ENCODE measurements at places on chromosomes 3 and 15. TPM values are rescaled to one million over a fixed set of nuclear protein-coding genes. Genes with fewer than 3 reads are reported as not detected.

- DNase-seq: no peak
These were observed 176.7 kb downstream of the PDZRN3 start for GRCh38 chr3:73448041-73448440.

DNA sequence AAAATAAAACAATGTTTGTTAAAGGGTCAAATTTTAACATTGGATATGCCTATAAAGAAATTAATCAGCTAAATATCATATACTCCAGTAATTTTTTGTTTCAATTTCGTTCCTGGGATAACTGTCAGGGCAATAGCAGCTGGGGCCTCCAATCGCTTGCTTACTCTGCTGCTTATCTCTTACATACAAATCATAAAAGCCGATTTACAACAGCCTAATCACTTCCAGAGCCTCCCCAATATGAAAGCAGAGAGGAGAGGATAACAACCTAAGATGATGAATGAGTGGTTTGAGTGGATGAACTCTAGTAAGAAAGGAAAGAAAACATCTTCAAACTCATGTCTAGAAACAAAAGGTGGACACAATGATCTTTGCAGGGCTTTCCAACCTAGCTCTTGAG lies 80.7 kb upstream of the PSMD6 start:
- no peak for DNase-seq

The LRRIQ4 gene
- not detected for total RNA-seq

The STRA6 gene
- not detected for total RNA-seq

DNA sequence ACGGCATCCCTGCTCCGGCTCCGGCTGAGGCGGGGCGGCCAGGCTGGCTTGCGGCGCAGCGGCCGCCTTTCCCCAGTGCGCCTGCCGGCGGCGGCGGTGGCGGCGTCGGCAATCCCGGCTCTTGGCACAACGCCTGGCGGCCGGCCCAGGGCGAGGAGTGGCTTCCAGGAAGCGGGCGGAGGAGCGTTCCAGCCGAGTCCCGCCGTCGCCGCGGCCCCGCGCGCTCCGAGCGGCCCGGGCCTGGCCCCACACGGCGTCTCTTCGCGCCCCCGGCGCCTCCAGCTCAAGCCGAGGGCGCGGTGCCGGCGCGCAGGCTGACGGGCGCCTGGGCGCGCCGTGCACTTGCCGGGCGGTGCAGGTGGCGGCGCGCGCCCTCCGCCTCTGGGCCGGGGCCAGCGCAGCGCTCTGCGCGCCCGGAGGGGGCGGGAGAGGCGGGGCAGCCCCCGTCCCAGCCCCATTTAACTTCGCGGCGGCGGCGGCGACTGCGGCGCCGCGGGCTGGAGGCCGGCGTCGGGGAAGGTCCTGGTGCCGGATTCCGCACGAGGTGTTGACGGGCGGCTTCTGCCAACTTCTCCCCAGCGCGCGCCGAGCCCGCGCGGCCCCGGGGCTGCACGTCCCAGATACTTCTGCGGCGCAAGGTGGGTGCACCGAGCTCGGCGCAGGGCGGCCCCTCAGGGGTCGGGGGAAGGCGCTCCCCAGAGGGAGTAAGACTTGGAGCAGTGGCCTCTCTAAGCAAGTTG lies at the start of gene ADAMTSL3:
Gene ADAMTSL3, plus strand, starts transcription at position 485 of the 740 bp plus-strand sequence. CDS start 1,639 bp downstream, outside the sequence.
- DNase-seq: peak; percentile 89

The HES1 gene
- total RNA-seq: 21.3 TPM

GRCh38 chr15:43998607-43999006 lies 171.8 kb downstream of the WDR76 start:
- DNase-seq: no peak

The CFAP91 gene
- 0.55 TPM for total RNA-seq

The AGBL1 gene
- total RNA-seq: not detected

DNA sequence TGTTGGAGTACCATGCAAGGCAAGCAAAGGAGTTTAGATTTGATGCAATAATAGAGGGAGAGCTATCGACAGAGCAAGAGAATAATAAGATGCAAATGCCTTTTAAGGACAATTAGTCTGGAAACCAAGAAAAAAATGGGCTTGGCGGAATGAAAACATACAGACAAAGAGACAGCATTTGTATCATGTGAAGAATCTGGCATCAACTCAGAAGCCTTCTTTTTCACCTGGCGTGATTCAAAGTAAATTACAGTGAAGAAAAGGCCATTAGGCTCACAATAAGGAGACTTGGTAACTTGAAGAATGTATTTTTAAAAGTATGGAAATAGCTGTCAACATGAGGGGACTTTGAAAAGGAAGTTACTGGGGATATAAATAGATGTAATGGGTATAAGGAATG lies 521.2 kb upstream of the GOLIM4 start:
- DNase-seq: no peak

The ZNF860 gene
- total RNA-seq: not detected

GRCh38 chr3:23219117-23219516 lies 16.0 kb downstream of the UBE2E2 start:
- DNase-seq: no peak

GRCh38 chr3:171970301-171970788 lies 69.0 kb upstream of the FNDC3B start:
- DNase-seq: no peak

The CIDEC gene
- 0.83 TPM for total RNA-seq

The LTF gene
- 1.7 TPM for total RNA-seq

DNA sequence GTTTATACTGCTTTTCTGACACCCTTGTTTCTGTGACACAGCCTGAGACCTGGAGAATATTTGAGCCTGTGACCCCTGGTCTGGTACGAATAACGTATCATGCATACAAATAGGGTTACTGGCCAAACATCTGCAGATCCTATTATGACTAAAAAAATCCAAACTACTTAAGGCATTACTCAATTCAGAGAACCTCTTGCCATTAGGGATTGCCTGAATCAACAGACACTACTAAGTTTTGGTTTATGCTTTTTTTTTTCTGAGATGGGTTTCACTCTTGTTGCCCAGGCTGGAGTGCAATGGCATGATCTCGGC lies 35.4 kb downstream of the OSBPL10 start:
- DNase-seq: no peak

DNA sequence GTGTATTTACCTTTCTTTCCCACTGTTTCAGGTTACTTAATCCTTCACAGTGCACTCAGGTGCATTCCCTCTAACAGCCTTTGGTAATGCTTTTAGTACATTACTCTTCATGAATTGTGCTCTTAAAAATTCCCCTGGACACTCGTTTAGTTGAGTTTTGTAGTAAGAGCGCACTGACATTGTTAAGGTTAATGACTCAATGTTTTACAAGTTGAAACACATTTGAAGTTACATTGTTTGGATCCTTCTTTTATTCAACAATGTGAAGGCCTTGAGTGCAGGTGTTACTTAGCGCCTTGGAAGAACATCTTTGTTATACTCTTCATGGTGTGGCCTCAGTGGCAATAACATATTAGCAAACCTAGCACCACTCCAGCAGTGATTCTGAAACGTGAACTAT lies 739.6 kb downstream of the NAALADL2 start:
- no peak for DNase-seq

The APBA2 gene
- total RNA-seq: 0.28 TPM

The WNT7A gene
- total RNA-seq: not detected

DNA sequence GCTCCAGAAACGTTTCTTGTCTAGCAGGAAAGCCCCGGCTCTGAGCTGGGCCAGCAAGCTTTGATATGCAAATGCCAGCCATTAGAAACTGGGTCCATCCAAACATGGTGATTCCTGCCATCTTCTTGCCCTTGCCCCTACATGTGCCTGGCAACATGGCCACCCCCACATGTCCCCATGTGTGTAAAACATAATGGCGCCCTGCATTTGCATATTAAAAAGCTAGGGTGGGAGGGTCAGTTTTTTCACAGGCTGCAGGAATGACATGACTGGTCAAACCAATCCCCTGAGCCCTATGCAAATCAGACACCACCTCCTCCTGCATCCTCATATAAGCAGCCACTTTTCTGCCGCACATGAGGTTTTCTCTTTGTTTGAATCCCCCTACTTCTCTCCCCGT lies 21.2 kb downstream of the GPR156 start:
- no peak for DNase-seq

DNA sequence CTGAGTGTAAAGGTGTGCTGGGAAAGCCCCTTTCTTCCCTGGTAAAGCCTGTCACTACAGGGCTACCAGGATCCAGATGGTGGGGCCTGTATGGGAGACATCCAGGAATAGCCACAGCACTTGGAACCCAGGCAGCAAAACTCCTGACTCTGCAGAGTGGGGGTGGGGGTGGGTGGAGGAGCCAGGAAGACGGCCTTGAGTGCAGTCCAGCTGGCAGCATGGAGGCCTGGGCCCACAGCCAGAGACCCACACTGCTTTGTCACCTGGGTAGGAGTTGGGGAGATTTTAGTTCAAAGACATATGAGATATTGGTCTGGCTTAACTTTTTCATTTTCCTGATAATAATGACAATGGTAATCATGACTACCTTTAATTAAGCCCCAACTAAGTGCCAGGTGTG lies 116.7 kb upstream of the MRPS22 start:
- DNase-seq: peak; percentile 89

DNA sequence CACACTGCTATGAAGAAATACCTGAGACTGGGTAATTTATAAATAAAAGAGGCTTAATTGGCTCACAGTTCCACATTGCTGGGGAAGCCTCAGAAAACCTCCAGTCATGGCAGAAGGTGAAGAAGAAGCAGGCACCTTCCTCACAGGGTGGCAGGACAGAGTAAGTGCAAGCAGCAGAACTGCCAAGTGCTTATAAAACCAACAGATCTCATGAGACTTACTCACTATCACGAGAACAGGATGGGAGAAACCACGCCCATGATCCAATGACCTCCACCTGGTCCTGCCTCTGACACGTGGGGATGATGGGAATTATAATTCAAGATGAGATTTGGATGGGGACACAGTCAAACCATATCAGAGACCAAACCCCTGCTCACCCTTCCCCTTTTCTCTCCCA lies 75.0 kb downstream of the TRIM69 start:
- DNase-seq: no peak

DNA sequence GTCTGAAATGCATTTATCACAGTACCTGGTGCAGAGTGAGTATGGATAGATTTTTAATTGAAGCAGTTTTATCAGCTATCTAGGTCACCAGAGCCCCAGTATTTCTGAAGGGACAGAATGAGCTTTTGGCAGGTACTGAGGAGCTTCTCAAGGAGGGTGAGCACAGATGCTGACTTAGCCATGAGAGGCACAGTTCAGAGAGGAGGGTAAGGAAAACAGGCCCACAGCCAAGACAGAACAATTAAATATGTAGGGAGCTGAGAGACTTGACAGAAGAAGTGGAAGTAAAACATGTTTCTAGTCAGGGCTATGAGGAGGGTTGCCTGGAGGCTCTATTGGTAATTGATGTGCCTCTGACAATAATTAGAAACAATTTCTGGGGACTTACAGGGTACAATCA lies 20.1 kb downstream of the ZNF80 start:
- DNase-seq: no peak

GRCh38 chr3:32120471-32120870 lies 14.1 kb downstream of the GPD1L start:
- no peak for DNase-seq

The WDR48 gene
- 12.1 TPM for total RNA-seq

- DNase-seq: no peak
These were observed 32.9 kb downstream of the CRYGS start for GRCh38 chr3:186511245-186511644.

DNA sequence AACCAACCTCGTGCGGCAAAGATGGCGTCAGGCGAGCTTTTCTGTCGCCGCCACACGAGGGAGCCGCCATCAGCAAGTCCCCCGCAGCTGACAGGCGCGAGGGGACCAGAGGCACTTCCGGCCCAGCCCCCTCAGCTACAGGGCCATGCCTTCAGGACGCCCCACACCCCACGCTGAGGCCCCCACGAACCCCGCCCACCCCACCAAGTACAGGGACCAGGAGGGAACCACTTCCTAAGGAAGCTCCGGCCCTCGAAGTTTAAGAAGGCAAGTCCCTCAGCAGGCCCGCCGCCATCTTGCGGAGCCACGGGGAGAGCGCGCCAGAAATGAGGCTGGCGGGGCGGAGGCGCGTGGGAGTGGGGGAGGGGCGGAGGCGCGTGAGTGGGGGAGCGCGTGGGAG lies 790 bp downstream of the DAZL start:
- DNase-seq: no peak

Measured in left lobe of liver (tissue), 2 donors.